ENCODE measurements at places on chromosomes 12 and 14. TPM values are rescaled to one million over a fixed set of nuclear protein-coding genes. Genes with fewer than 3 reads are reported as not detected.

MYH6 gene
- total RNA-seq: not detected

EXOC3L4 gene
- total RNA-seq: 2.0 TPM

SMIM41 gene
- total RNA-seq: 0.45 TPM

- DNase-seq: peak; percentile 97
These were observed 16.6 kb downstream of the TAMALIN start for GRCh38 chr12:52023182-52023975.

- no peak for DNase-seq
These were observed 242.1 kb upstream of the FOXN3 start for GRCh38 chr14:89658977-89659670.

GRCh38 chr12:52284562-52285171 lies 6.7 kb downstream of the KRT81 start:
- peak; percentile 14 for DNase-seq

DNA sequence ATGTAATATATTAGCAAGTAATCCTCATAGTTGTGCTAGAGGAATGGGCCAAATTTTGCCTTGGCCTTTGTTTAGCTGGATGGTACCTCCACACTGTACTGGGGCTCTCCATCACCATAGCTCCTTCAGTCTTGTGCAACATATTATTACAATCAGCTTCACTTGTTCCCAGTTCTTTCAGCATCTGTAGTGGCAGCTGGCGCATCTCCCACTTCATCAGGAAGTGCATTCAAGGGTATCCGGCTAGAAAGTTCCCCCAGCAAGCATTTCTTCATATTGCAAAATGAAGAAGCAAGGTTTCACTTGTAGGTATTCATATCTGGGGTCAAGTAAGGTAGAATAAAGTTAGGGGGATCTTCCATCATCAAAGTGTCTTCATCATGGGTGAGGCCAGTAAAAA lies 123.7 kb downstream of the IGF1 start:
- no peak for DNase-seq

DNA sequence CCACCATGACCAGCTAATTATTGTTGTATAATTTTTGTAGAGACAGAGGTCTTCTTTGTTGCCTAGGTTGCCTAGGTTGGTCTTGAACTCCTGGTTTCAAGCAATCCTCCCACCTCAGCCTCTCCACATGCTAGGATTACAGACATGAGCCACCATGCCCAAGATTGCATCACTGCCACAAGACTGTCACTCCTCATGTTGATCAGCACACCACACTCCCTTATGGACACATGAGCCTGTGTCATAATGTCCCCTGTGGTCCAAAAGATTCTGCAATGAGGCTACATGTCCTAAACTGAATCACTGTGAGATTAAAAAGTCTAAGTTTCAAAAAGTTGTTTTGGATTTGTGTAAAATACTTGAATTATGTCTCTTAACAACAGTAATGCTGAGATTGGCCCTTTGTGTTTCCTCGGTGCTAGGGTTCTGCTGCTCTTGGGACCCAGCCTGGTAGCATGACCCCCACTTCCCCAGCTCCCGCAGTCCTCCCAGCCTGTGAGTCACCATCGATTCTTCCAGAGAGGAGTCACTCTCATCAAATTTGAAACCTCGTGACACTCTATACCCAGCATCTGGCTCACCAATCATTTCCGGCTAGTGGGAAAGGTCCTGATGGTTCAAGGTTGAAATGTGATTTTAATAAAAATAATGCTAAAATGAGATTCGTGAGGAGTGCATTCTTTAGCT lies 890.9 kb downstream of the VRK1 start:
- no peak for DNase-seq

DNA sequence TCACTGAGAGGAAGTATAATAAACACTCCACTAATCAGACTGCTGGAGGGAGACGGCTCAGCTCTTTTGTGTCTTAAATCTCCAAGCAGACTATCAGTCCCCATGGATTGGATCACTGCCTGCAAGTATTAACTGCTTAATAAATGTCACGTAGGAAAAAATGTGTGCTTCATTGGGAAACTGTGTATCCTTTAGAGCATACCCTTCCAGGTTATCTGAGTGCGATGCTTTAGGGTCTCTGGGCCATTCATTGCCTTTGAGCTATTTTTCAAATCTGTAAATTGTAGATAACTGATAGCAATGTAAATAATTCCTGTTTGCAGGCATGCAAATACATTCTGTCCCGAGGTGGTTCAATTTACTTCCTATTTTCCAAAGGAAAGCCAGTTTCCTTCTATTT lies 45.0 kb upstream of the VASH1 start:
- no peak for DNase-seq

DNA sequence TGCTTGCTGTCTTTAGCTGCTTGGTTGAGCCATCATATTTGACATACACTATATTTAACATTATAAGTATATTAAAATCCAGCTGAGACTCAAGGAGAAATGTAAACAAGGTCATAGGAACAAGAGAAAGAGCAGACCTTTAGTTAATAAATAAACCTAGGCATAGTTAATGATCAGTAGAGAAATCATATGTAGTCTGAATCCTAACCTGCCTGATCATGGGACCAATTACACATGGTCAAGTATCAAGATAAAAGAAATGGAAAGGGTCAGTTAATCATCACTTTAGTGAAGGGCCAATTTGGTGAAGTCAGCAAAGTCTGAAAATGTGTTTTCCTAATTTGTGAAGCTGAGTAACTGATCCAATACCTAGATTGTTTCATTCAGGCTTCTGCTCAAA lies 7.5 kb downstream of the RNF212B start:
- no peak for DNase-seq

DNA sequence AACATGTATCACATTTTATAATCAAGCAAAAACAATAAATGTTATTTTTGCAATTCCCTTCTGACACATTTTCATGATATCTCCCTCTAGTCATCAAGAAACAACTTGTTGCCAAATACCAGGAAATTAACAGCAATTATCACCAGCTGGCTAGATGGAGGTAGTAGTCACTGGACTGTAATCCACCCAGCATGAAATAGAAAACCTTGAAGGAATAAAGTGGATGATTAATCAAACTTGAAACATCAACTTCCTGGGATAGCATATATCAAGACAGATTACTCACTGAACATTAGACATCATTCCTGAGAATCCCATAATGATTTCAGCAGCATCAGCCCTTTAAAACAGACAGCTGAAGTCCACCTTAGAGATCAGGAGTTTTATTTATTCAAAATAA lies 259.0 kb downstream of the CCDC59 start:
- no peak for DNase-seq

DNA sequence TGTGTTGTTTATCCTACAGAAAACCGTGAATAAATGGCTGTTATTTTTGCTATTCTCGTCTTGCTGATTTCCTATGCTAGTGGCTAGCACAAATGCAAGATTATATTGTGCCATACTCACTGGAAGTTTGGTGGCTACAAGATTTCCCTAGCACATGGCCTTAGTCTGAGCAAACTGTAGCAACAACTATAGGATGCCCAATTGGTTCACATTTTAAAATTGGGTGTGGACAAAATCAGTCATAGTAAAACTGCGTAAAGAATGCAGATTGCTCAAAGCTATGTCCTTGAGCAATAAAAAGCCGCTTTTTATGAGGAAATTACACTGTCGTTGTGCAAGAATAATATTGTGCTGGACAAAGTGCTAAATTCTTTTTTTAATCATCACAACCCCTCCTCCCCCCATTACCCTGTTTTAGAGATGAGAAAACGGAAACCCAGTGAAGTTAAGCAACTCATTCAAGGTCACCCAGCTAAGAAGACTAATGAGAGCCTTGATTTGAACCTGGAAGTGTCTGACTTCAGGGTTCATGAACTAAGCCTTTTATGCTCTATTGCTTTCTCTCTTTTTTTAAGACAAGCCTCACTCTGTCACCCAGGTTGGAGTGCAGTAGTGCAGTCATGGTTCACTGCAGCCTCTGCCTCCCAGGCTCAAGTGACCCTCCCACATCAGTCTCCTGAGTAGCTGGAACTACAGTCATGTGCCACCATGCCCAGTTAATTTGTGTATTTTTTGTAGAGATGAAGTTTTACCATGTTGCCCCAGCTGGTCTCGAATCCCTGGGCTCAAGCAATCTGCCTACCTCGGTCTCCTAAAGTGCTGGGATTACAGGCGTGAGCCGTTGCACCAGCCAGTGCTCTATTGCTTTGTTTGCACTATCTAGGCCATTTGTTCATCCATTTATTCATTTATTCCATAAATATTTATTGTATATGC lies 73.6 kb downstream of the SRGAP1 start:
- DNase-seq: no peak

GRCh38 chr14:103555559-103556337 lies 6.7 kb downstream of the BAG5 start:
- no peak for DNase-seq

Data from mesenteric fat pad (tissue), 1 donor.